Cerebellum (tissue), 4 donors: ENCODE measurements at places on chromosomes 6 and 20. TPM values are rescaled to one million over a fixed set of nuclear protein-coding genes. Genes with fewer than 3 reads are reported as not detected.

The OR2H1 gene
- not detected for total RNA-seq

The MUC21 gene
- total RNA-seq, result not detected

The IMPG1 gene
- 0.36 TPM for total RNA-seq

The SLC22A23 gene
- 40.4 TPM for total RNA-seq

The NPEPL1 gene
- 12.0 TPM for total RNA-seq

The MYB gene
- total RNA-seq, result 9.0 TPM

The LIN28B gene
- total RNA-seq, result 2.3 TPM

The OTOR gene
- not detected for total RNA-seq

The GPR63 gene
- 9.2 TPM for total RNA-seq

The C6orf141 gene
- total RNA-seq, result 2.6 TPM

The CALHM5 gene
- 0.91 TPM for total RNA-seq

The MEP1A gene
- 0.09 TPM for total RNA-seq

The BEND3 gene
- 7.7 TPM for total RNA-seq
